ENCODE measurements at places on chromosomes 6 and 20.

DNA sequence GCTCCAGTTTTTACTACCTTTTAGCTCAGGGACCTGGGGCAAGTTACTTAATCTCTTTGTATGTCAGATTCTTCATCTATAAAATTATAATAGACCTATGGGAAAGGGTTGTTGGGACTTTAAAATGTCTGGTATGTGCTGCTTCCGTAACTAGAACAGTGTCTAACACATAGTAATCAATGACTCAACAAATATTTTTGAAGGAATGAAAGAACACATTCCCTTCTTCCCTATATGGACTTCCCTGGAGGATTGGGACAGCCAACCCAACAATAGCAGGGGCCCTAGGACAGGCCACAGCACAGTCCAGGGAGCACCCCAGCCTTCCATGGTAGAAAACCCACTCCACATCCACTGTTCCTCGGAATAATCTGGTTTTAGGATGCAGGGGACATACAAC, 50.7 kb upstream of the TPD52L1 start:
- peak; percentile 84 for DNase-seq

DNA sequence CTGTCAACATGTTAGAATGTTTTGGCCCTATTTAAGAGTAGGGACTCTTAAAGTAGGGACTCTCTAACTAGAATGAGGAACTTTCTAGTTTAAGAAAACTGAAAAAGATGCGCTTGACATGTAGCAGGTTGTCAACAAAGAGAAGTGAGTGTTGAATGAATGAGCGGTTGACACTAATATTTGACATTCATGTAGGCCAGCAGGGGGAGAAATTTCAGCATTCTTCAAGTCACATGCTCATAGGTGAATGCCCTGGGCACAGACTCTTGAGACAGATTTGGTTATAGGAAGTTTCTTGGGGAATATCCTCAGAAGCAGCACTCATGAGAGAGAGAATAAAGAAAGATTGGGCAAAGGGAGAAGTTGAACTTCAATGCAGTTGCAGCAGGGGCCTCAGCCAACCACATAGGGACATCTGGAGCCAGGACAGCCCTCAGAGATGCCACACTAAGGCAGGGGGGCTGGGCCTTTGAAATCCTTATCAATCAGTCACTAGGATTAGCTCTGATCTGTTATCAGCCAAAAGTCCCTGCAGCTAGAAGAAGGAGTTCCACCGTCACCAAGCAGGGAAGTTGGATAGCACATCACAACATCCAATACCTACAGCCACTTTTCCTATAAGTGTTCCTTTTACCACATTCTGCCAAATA, 145.1 kb upstream of the FKBP1C start:
- no peak for DNase-seq

DNA sequence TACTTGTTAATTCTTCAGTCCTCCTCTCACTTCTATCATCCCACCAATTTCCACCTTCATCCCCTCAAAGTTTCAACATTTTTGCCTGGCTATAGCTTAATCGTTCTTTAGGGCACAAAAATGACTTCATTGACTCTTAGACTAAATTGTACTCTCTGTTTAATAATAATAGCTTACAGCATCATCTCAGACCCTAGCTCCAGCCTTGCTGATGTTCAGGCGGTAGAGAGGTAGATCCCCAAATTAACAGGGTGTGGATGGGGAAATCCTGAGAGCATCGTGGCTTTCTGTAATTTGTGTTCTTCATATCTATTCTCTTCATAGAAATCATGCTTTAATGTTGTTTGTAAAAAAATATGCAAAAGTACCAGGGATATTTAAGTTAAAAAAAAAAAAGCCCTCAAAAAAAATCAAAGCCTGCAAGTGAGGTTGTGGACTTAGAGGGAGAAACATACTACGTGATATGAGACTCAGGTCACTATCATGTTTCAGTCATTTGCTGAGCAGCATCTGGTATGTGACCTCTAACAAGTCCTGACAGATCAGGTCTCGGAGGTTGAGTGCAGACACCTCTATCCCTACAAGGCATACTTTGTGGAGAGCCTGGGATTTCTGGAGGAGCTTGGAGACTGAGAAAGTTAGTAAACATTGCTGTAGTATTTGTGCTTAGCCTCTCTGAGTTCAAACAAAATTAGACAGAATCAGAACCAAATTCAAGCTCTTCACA, 1063.3 kb upstream of the CITED2 start:
- no peak for DNase-seq

DNA sequence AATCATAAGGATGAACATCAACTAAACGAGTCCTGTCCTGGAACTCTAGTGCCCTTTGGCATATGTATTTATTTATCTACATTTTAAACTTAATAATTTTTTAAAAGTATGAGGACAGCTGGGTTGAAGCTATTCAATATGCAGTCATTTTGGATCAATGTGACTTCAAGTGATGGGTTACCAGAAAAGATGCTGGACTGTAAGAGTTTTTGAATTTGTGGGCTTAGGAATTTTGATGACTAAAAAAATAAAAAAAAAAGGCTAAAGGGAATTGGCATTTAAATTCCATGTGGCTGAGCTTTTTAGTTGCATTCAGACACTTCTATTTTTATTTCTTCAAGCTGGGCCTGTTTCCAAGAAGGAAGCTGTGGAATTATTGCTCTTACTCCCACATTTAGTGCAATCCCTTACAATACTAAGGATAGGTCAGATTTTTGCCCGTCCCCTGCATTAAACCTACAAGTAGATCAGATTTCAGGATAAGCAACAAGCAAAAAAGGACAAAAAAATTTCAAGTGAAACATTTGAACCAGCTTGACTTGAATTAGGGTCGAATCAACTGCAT, 704.2 kb upstream of the CITED2 start:
- peak; percentile 94 for DNase-seq

GRCh38 chr6:47924001-47924400, 142.2 kb downstream of the OPN5 start:
- no peak for DNase-seq

GRCh38 chr20:18727032-18727508, 86.5 kb upstream of the SCP2D1 start:
- no peak for DNase-seq

GRCh38 chr6:82902290-82902689, 163.4 kb downstream of the UBE3D start:
- no peak for DNase-seq

GRCh38 chr6:104625536-104625935, 234.2 kb downstream of the HACE1 start:
- DNase-seq = peak; percentile 17

- no peak for DNase-seq
Measured at GRCh38 chr6:117550078-117550600, 52.2 kb downstream of the GOPC start.

DNA sequence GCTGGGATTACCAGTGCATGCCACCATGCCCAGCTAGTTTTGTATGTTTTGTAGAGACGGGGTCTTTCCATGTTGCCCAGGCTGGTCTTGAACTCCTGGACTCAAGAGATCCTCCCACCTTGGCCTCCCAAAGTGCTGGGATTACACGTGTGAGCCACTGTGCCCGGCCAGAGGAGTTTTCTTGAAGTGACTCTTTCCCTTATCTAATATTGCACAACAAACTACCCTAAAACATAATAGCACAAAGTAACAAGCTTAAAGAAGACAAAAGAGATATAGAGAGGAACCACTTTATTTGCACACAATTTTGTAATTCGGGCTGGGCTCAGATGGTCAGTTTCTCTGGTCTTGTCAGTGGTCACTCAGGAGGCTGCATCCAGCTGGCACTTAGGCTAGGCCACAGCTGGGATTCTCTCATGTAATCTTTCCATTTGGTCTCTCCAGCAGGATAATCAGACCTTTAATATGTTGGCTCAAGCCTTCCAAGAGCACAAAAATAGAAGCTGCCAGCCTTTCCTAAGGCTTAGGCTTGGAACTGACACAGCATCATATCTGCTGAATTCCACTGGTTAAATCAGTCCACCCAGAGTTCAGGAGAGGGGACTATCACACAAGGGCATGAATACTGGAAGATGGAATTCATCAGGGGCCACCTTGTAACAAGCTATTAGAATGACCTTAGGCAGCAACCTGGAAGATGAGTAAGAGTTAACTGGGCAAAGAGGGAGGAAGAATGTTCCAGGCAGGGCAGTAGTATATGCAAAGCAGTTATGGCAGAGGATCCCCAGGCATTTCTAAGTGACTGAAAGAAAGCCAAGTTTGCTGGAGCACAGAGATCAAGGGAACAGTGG, 56.7 kb upstream of the PNRC1 start:
- no peak for DNase-seq

GRCh38 chr20:14632906-14633305, 295.5 kb upstream of the FLRT3 start:
- DNase-seq = no peak

DNA sequence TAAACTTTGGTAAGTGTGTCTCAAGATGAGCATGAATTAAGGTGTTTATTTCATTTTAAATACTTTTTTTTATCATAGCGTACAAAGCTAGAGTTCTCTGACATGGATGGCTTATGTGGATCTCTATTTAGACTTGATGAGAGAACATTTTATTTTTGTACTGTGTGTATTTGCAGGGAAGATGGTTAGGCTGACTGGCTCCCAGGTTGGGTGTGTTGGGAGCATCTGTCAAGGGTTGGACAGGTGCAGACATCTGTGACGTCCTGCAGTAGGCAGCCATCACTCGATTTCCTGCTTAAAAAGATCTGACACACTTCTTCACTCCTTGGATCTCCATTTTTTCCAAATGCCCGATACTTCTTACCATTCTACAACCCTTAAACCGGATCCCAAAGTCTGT, 221.9 kb upstream of the QKI start:
- DNase-seq = no peak

DNA sequence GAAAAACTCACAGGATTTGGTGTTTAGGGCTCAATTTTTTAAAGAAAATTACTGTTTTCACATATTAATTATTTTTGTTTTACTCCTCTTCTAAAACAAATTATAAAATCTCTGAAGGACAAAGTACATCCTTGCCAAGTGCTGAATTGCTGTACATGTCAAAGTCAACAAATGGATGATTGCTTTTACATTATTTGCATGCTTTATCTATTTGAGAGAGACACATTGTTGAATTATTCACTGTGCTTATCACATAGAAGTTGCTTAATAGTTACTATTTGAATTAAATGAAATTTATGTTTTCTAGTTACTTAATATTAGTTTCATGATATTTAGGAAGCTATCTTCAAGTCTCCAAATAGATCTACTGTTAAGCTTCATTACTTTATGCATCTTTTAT, 318.6 kb upstream of the PTCHD4 start:
- no peak for DNase-seq

DNA sequence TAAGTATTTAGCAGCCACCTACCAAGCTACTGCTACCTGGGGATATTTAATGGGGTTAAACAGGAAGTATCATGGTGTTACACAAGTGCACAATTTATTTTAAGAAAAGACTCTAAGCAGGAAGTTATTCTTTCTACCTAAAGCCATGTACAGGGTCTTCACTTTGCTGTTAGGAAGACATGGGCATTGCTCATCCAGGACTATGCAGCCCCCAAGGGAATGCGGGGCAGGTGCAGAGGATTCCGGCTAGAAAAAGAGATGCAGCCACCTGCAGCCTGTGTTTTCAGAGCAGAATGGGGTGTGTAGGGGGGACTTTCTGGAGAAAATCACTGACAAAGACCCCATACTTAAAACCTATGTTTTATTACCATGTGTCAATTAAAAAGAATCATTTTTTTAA, 399.1 kb upstream of the NOX3 start:
- DNase-seq = no peak

DNA sequence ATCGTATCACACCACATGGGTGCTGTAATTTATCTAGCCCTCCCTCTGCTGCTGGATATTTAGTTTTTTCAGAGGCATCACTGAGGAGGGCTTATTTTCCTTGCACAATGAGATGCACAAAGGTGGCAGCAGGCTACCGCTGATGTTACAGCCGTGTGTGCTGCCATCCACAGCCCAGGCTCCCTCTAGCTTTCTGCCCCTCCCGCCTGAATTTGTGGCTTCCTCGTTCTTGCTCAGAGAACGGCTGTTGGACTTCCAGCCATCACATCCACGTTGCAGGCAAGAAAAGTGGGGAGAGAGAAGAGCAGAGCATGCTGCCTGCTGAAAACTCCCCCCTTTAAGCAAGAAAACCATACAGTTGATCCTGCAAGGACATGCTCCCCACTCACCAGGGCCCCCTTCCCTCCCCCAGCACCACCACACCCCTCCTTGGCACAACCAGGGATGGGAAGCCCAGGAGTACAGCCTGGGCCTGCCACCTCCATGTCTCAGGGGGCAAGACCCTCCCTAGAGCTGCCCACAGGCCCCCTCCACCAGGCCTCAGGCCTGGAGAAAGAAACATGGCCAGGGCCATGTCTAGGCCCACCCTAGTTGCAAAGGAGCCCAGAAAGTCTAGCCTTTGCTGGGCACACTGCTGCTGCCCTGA, 102.6 kb downstream of the MRPL14 start:
- no peak for DNase-seq

DNA sequence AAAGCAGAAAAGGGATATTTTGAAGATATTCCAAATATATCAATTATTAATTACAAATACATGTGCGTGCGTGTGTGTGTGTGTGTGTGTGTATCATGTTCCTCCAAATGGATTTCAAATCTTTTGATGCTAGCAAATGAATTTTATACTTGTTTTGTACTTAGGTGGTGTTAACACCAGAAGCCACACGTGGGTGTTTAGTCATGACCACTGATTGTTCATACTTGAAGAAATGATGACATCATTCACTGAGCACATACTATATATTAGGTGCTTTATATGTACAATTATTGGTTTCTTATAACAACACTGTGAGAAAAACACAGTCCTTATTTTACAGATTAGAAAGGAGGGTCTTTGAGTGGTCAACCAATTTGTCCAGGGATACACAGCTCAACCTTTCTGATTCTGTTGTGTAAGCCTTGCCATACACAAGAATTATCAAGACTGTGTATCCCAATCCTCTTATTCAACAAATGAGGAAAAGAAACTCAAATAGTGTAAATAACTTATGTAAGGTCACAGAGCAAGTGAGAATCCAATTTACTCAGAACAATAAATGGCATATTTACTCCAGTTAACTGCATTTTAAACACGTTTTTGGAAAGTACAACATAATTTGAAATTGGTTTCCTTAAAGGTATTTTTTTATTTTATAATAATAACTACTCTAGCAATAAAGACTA, 88.5 kb downstream of the BCAS1 start:
- no peak for DNase-seq

GRCh38 chr6:50147371-50147770, 97.6 kb upstream of the DEFB112 start:
- DNase-seq = no peak

DNA sequence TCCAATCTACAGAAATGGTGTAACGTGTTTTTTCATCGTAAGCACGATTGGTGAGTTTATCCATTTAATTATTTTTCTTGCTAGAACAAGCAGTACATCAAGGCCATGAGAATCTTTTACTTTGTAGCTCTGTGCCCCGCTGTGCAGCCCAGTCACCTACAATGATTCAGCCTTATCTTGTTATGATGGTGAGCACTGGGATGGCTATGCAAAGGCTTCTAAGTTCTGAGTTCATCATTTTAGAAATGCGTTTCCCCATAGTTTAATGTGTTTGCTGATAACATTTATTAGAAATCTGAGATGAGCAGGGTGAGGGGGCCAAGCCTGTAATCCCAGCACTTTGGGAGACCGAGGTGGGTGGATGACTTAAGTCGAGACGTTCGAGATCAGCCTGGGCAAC, 111.8 kb upstream of the QKI start:
- DNase-seq = no peak

GRCh38 chr6:150732765-150733539, 132.6 kb upstream of the MTHFD1L start:
- DNase-seq = no peak

GRCh38 chr20:50919567-50919966, 11.7 kb downstream of the ADNP start:
- peak; percentile 73 for DNase-seq

GRCh38 chr6:168126566-168127383, 47.8 kb upstream of the FRMD1 start:
- no peak for DNase-seq

- no peak for DNase-seq
Measured at GRCh38 chr20:723756-724155, 44.5 kb downstream of the SLC52A3 start.
